Esophagus squamous epithelium (tissue), 5 donors: ENCODE measurements at places on chromosomes 2 and 18.

- DNase-seq = no peak
Observed at GRCh38 chr2:216752855-216753505, 57.6 kb upstream of the IGFBP5 start.

- DNase-seq = no peak
Observed at GRCh38 chr18:39841482-39842365, 2113.3 kb upstream of the PIK3C3 start.

- DNase-seq = no peak
Observed at GRCh38 chr2:32783469-32783868, 155.6 kb downstream of the TTC27 start.

DNA sequence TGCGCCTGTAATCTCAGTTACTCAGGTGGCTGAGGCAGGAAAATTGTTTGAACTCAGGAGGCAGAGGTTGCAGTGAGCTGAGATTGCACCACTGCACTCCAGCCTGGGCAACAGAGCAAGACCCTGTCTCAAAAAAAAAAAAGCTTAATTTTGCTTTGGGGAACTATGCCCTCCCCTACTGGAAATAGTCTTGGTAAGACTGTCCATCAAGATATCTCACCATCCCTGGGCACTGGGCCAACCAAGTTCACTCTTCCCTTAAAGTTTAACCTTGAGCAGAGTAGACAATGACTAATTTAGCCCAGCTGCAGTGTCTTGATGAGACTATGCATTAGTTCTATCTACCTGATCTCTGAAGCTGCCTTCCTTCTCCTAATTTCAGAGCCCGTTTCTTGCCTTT is 44.7 kb downstream of the ASXL2 start:
- no peak for DNase-seq

DNA sequence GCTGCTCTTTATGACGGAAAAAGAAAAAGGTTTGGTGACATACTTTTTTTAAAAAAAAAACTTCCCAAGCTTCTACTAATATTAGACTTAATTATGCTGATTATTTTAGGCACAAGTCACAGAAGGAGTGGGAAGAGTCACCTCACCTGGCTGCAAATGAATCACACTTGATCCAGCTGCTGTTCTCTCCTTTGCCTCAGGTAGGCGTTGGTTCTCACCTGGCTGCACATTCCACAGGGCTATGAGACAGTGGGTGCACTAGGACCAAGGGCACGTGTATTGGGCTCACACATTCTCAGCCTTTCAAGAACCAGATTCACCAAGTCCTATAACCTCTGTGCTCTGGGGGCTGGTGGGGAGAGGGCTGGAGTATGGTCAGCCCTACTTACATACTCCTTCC is 93.3 kb downstream of the TGFA start:
- no peak for DNase-seq

GRCh38 chr2:188452084-188452483 is 160.4 kb downstream of the GULP1 start:
- no peak for DNase-seq
